Cerebellum (tissue), 4 donors: ENCODE measurements at places on chromosomes 13 and 19.

- DNase-seq = no peak
Measured at GRCh38 chr19:4267901-4268815, 10.9 kb upstream of the SHD start.

GRCh38 chr19:31910224-31910623 is 435.2 kb upstream of the ZNF507 start:
- DNase-seq = no peak

DNA sequence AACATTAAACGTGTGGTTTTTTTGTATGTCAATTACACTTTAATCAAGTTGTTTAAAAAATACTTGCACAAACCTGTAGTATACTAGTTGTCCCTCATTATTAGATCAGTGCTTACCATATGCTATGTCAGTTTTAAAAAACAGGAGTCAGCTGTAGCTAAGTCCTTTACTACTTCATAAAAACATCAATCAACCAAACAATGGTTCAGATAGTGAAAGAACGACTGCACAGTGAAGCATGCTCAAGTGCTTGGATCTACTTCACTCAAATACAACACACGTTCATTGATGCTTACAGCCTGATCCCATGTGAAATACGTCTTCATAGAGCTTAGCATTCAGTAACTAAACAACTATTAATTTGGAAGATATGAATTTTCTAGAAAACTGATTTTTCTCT is 225.0 kb downstream of the FGF14 start:
- DNase-seq = no peak

DNA sequence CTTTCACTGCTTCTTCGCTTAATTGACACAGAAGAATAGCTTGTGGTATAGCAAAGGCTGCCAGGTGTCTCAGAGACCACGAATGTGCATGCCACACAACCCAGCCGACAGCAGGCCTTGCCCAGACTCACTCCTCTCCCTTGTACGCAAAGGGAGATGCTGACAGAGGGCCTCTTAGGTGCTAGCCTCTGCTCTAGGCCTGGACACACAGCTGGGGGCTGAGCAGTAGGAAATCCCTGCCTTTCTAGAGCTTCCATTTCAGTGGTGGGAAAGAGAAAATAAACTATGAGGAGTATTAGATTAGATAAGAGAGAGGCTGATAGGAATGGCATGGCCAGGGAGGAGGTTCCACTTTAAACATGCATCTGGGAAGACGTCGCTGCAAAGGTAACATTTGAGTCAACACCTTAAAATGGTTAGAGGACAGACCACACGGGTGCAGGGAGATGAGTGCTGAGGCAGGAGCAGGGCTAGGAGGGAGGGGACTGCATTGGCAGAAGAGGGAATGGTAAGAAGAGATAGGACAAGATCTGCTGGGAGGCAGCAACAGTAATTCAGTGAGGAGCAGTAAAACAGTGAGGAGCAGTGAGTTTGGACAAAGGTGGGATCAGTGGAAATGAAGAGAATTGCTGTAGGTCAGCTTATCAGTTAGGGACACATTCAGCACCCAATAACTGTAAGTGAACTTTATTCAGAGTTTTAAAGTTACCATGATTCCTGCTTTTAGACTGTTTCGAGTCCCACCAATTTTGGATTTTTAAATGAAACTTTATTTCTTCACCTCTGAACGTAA is 100.0 kb downstream of the RNF17 start:
- DNase-seq = no peak

GRCh38 chr19:5035105-5035761 is 66.3 kb downstream of the KDM4B start:
- DNase-seq = no peak

DNA sequence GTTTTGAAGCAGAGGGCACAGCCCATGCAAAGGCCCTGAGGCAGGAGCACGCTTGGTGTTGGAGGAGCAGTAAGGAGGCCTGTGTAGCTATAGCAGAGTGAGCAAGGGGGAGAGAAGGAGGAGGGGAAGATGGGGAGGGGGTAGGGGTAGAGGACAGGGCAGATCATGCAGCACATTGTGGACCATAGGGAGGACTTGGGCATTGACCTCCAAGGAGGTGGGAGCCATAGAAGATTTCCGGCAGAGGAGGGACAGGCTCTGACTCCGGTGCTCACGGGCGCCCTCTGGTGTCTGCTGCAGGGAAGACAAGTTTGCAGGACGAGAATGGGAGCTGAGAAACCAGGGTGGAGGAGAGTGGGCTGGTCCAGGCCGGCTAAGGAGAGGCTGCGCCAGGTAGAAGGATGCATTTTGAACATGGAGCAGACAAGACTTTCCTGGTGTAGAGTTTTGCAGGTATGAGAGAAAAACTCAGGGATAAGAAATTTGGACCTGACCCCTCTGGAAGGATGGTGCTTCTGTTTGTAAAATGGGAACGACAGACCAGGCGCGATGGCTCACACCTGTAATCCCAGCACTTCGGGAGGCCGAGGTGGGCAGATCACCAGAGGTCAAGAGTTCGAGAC is 13.7 kb upstream of the CREB3L3 start:
- peak; percentile 76 for DNase-seq

DNA sequence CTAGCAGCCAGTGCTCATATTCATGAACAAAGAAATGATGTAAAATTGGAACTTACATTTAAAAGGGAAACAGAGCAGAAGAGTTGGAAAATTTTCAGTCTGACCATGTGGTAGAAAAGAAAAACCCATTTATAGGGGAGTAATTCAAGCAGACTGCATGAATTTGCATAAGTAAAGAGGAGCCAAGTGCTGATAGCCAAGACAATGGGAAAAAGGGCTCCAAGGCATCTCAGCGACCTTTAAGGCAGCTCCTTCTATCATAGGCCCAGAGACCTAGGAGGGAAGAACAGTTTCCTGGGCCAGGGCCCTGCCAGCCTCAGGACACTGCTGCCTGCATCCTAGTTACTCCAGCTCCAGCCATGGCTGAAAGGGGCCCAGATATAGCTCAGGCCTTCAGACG is 7.5 kb downstream of the DNAJC3 start:
- DNase-seq = no peak

- DNase-seq = no peak
Measured at GRCh38 chr13:105272660-105273631, 1262.5 kb downstream of the EFNB2 start.

GRCh38 chr19:46932346-46932745 is 71.5 kb downstream of the ARHGAP35 start:
- DNase-seq = no peak

- no peak for DNase-seq
Measured at GRCh38 chr13:78045916-78046315, 127.3 kb upstream of the EDNRB start.

GRCh38 chr13:68708336-68708908 is 1399.2 kb upstream of the ATXN8OS start:
- DNase-seq = no peak

GRCh38 chr19:6725513-6726231 is 5.2 kb upstream of the C3 start:
- DNase-seq = no peak

DNA sequence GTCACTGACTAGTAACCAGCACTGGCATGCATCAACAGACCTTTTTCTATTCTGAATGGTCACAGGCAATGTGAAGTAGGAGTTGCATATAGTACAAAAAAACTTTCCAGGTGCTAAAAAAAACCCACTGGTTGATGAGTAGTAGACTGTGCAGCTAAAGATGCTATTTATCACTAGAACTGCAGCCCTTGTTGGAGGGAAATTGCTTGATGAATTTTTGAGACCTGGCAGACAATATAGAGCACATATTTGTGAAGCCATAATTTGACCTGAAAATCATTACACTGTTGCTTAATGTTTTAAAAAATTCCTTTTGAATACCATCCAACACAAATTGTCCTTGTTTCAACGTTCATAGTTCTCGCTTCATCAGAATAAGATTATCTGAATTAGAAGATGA is 441.0 kb downstream of the KLF12 start:
- DNase-seq = no peak

- no peak for DNase-seq
Measured at GRCh38 chr13:72650051-72650700, 77.3 kb downstream of the MZT1 start.

GRCh38 chr13:38733146-38733545 is 46.3 kb downstream of the FREM2 start:
- DNase-seq = no peak

DNA sequence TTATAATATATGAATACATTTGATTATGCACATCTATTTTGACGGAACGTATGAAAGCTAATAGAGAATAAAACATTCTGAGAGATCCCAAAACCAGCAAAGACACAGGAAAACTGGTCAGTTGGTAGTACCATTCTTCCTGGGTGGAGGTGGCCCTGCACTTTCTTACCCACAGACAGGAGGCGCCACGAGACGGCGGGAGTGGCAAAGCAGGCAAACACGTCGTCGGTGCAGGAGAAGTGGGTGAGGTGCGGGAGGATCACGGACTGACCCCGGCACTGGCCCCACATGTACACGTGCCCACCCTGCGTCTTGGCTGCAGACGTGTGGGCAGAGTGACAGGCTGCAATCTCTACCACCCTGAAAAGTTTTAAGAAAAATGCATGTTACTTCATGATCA is 36.1 kb downstream of the RCBTB1 start:
- no peak for DNase-seq

GRCh38 chr19:7397687-7398086 is 49.0 kb downstream of the ARHGEF18 start:
- DNase-seq = no peak

- no peak for DNase-seq
Measured at GRCh38 chr19:16022251-16022650, 54.0 kb upstream of the TPM4 start.

DNA sequence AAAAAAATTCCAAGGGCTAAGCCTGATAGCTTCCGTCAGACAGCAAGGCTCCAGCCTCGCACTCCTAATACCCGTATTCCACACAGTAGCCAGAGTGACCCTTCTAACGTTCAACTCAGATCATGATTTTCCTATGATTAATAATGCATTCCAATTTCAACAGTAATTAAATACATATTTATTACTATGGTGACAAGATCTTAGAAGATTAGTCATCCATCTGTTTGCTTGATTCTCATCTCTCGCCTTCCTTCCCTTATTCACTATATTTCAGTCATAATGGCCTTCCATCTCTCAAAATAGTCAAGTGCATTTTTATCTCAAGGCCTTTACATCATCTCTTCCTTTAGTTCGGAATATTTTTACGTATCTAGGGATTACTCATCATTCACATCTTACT is 621.2 kb upstream of the SPRY2 start:
- DNase-seq = no peak

DNA sequence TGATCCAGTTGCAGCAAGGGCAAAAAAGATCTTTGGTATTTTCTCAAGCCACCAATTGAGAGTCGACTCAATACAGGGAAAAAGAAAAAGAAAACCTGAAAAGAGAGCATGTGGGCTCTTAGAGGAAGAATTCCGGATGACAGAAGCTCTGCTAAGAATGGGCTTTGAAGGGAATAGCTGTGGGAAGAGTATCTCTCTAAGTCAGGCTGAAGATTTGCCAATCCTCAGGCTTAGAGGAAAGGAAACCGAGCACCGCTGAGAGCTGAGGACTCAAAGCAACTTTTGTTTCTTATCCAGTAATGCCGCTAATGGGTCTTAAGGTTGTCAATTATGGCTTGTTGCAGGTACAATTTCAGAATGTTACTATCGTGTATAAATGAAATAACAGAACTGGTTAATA is 166.4 kb downstream of the EFNB2 start:
- no peak for DNase-seq

DNA sequence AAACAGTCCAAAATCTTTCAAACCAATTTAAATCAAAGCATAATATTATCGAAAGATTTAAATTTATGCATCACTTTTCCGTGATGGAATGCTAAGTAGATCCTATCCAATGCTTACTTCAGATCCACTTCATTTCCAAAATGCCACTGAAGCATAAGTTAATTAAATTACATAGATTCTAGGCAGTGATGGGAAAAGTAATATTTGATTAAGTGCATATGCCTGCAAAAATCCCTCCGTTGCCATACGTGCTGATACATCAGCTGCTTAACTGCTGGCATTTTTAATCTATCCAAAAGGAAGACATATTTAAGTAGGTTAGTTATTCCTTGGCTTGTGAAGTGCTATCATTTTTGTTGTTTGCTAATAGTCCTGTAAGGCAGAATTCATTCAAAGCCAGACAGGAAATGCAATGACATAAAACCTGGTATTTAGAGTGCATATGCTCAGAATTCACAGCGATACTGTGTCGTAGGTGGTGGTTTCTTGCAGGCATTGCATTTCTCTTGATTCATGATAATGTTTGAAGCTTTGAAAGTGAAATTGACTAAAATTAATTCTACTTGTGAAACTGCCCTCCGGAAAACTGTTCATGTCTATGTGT is 738.3 kb upstream of the GPC6 start:
- DNase-seq = no peak

- no peak for DNase-seq
Measured at GRCh38 chr13:109012115-109012514, 382.7 kb downstream of the MYO16 start.

GRCh38 chr13:64579331-64579730 is 2650.8 kb downstream of the PCDH9 start:
- no peak for DNase-seq

DNA sequence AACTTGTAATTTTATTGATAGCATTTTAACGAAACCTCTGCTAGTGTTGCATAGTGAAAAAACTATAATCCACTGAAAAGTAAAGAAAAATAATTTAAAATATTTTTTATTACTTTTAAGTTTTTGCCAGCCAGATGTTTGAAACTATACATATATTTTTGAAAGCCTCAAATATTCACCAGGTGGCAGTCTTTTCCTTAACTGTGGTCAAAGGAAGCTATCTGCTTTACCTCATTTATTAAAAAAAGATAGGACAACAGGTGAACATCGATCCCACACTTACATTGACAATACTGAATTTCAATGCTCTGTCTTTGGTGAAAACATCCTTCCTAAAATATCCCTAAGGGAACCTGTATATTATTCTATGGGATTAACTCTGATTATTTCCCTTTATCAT is 100.5 kb downstream of the TRPC4 start:
- no peak for DNase-seq

GRCh38 chr13:43030548-43030947 is 7.2 kb downstream of the DNAJC15 start:
- no peak for DNase-seq

GRCh38 chr19:34088292-34088691 is 84.0 kb upstream of the LSM14A start:
- DNase-seq = no peak

- DNase-seq = no peak
Measured at GRCh38 chr19:11054200-11054599, 35.1 kb upstream of the LDLR start.

GRCh38 chr19:49309087-49309486 is 15.9 kb downstream of the SLC6A16 start:
- no peak for DNase-seq

- no peak for DNase-seq
Measured at GRCh38 chr13:96417939-96418685, 328.2 kb downstream of the HS6ST3 start.
